ENCODE measurements at places on chromosomes 1 and 21.

- DNase-seq, result no peak
Observed at GRCh38 chr1:46769028-46769740, 29.7 kb upstream of the CYP4B1 start.

DNA sequence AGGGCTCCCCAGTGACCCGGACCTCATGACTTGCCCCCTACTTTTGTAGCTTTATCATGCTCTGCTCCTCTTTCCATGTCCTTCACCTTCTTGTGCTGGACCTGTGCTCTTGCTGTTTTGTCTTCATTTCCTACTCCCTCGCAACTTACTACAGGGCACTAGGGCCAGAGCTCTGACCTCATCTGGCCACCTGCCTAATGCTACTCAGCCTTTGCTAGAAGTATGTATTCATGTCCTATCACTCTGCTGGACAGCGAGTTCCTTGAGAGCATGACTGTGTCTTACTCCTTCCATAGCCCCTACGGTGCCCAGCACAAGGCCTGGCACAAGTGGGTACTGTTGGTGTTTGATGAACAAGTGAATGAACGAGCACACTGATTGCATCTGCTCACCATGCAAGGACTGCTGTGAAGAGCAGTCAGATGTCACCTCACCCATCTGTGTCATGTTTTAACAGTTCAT, 1.9 kb downstream of the MTFR1L start:
- no peak for DNase-seq

DNA sequence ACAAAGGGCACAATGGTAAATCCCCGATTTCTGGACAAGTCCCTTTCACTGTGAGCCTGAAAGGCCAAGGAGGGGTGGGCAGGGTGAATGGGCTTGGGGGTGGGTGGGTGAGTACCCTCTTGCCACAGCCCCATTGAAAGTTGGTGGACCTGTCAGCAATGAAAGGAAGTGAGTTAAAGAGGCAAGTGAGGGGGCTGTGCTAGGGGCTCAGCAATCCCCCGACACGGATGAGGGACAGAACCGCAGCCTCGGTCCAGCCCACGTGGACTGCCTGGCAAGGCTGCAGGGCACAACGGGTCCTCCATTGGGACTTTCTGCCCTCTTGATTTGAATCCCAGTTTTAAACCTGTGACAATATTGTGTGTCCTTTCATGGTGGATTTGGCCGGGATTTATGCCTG, 255.3 kb downstream of the FOXD2 start:
- no peak for DNase-seq

GRCh38 chr1:146031476-146031875, 9.9 kb upstream of the HJV start:
- no peak for DNase-seq

- peak; percentile 14 for DNase-seq
Observed at GRCh38 chr1:32619701-32620485, 30.5 kb downstream of the ZBTB8OS start.

- no peak for DNase-seq
Observed at GRCh38 chr1:45522324-45523104, 830 bp upstream of the PRDX1 start.

- DNase-seq, result peak; percentile 42
Observed at GRCh38 chr1:1215080-1215676, 1.2 kb upstream of the TNFRSF4 start.

DNA sequence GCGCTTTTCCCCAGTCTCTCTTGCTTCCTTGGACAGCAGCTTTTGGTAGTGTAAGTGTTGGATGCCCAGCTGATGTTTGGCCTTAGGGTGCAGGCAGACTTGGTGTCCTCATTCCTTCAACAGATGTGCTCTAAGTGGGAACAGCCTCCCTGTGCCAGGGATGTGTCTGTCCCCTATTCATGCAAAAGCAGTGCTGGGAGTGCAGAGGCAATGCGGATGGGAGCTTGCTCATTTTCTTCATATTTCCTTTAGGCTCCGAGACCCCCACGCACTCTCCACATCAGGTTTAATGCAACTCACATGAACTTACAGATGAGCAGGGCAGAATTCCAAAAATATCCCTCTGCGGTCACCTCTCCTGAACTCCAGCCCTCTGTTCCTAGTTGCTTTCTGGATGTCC, 96.1 kb downstream of the IER5 start:
- DNase-seq, result no peak

- no peak for DNase-seq
Observed at GRCh38 chr1:159469921-159470533, 30.5 kb downstream of the OR10J1 start.

GRCh38 chr1:234645474-234645953, 35.5 kb upstream of the IRF2BP2 start:
- no peak for DNase-seq

- no peak for DNase-seq
Observed at GRCh38 chr1:65830306-65830705, 37.6 kb downstream of the PDE4B start.

DNA sequence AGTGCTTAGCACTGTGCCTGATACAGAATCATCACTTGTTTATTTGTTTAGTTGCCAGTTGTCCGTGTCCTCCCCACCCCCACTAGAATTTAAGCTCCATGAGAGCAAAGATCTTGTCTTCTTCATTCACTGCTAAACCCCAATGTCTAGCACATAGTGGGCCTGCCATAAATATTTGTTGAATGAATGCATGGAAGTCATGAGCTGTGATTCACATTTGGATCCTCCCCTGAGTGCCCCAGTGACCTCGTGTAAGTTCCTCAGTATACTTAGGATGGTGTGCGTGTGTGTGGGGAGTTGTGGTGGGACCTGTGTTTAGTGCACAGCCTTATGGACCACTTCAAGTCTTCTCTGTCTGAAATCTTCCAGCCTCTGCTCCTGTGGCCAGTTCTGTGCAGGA, 23.1 kb downstream of the IER5 start:
- DNase-seq, result no peak

GRCh38 chr1:150627826-150628410, 1.5 kb downstream of the ENSA start:
- DNase-seq, result no peak

GRCh38 chr1:24657781-24658180, 14.7 kb downstream of the SRRM1 start:
- DNase-seq, result no peak

GRCh38 chr1:25462732-25463131, 32.0 kb downstream of the MACO1 start:
- DNase-seq, result no peak

DNA sequence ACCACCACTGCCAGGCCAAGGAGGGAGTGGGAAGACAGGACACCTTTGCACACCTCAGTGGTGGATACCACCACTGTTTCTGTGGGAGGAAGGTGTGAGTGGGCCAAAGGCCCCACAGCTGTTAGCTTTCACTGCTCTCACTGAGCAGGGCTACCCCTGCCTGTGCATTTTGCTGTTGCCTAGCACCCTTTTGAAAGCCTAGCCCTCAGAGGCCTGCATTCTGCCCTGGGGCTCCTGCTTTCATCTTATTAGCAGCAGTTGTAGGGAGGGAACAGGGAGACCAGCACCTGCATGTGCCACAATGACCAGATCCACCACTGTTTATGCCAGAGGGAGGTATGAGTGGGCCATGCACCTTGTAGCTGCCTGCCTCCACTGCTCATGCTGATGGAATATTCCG, 110.9 kb upstream of the C21orf91 start:
- DNase-seq, result no peak

DNA sequence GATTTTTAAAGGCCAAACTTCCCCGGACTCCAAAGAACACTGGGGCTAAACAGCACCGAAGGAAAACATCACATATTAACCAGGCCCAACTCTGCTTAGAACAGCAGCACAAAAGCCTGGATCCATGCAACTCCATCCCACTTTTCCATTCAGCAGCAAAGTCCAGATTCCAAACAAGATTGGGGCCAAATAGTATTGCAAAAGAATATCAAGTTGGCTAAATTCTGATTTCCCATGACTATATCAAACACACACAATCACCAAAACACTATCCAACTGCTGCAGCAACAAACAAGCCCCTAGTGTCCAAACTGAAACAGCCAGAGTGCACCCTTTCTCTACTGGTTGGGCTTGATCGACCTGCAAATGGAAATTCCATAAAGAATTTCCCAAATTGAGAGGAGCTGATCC, 19.4 kb upstream of the TMEM125 start:
- no peak for DNase-seq

DNA sequence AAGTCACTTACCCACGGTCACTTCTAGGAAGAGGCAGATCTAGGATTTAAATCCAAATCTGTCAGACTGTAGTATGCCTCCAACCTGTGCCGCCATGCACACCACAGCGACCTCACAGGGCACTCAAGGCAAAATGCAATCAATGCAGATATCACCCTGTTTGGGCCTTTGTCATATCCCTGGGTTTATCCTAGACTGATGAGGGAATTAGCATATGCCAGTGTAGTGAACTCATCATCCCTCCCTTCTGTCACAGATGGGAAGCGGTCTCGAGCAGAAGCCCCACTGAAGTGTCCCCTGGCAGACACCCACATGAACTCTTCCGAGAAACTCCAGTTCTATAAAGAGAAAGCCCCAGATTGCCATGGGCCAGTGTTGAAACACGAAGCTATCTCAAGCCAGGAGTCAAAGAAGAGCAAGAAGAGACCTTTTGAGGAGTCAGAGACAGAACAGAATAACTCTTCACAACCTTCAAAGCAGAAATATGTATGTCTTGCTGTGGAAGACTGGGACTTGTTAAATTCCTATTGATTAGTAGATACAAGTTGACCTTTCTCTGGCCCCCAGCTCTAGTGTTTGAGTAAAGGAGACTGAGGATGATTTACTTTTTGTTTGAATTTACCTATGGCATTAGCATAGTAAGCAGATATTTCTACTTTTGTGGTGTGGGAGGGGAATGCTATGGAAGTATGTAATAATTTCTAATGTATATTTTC, 21.4 kb downstream of the LRRC42 start:
- no peak for DNase-seq

DNA sequence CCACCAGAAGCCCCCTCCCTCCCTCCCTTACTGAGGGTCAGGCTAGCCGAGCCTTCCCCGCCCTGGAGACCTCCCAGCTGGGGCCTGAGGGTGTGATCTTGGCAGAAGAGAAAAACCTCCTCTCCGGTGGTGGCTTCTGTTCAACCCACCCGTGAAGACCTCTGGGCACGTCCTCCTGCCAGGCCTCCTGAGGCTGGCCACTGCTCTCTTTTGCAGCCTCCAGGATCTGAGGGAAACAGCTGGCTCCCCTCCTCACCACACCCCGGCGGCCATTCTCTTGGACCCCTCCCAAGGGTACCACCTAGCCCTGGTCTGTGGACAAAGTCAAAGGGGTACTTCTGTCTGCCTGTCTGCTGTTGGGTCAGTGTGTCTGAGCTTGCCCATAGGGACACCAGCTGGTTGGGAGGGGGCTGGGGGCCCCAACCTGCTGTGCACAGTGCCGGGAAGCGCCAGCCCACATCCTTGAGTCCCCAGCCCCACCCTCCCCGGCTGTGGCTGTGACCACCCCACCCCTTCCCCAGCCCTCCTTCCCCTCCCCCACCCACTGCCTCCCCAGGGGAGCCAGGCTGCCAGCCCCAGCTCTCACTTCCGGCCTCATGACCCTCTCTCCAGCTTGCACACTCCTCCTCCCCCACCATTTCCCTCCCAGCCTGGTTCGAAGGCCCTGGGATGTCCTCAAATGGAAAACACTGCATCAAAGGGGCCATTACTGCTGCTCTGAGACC, 48.1 kb downstream of the AHDC1 start:
- DNase-seq, result peak; percentile 35

- no peak for DNase-seq
Observed at GRCh38 chr21:35969281-35969680, 91.0 kb downstream of the SETD4 start.

DNA sequence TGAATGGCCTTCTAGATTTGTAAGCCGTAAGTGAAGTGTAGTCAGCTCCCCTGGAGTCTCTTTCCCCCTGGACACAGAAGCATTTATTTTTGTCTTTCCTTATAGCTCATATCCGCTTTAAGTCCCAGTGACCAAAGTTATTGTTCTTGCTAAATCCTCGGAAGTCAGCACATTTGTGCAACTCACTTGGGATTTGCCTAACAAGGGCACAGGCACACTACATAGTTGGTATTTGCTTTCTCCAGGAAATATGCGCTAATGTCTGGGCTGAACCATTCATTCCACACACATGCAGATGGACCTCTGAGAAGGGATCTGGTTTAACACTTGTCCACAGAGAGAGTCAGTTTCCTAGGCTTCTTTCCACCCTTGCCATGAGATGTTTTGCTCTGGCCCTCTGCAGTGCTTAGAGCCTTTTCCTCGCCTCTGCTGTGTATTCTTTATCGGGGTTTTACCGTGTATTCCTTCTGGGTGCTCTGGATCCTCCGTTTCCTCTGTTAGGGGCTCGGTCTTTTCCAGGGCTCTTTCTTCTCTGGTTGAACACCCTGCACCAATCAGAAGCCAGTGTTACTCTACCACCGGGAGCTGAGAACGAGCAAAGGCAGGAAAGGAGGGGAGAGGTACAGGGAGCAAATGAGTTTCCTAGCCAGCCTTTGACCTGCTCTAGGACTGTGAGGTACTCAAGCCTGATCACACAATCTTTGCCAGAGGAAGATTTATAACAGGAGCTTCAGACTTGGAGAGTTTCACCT, 72.4 kb downstream of the ABCA4 start:
- no peak for DNase-seq

DNA sequence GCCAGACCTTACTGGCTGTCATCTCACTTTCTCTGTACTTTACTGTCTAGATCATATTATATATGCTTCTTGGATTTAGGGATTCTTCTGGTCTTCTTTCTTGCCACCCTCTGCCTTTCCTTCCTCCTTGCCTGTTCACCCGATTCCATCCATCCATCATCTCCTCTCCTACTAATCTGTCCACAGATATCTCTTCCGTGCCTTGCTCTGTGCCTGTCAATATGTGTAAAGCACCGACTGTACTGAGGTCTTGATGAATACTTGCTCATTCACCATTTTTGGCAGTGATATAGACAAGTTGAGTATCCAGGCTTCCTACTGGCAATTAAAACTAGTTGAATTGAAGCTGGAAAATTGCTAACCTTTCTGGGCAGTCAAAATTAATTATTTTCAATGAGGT, 8.1 kb downstream of the FMN2 start:
- no peak for DNase-seq

- peak; percentile 62 for DNase-seq
Observed at GRCh38 chr1:46533179-46533864, 18.1 kb downstream of the KNCN start.

- peak; percentile 66 for DNase-seq
Observed at GRCh38 chr1:87331365-87332241, 2.9 kb downstream of the LMO4 start.

GRCh38 chr1:192669174-192669573, 33.2 kb downstream of the RGS13 start:
- DNase-seq, result no peak

DNA sequence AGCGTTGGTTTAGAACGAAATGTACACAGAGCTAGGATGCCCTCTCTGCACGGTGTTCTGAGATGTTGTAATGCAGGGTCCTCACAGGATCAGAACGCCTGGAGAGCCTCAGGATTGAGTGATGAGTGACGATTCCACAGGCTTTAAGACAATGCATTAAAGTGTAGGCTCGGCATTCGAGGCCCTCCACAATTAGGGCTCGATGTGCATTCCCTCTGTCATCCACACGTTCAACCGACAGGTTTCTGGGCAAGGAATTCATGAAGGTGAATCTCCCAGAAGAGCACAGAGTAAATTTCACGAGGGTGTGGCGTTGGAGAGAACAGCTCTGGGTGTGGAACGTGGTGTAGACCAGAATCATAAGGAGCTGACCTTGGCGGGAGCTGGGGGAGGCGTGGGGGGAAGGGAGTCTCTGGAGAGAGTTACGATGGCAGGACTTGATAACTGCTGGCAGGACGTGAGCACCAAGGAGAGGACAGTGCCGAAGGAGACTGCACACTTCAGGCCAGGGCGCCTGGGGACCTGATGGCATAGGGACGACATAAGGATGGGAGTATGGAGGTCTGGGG, 51.0 kb upstream of the EFHD2 start:
- DNase-seq, result no peak

GRCh38 chr1:25796811-25797458, 3.1 kb upstream of the SELENON start:
- peak; percentile 93 for DNase-seq
